Erythroblast (primary cell): ENCODE measurements at places on chromosomes 4 and X.
A peak's percentile ranks its signal among the peaks of the same experiment; 100 is the strongest.

- DNase-seq = no peak
These were observed 48.0 kb upstream of the IGFBP7 start for GRCh38 chr4:57158221-57158620.

DNA sequence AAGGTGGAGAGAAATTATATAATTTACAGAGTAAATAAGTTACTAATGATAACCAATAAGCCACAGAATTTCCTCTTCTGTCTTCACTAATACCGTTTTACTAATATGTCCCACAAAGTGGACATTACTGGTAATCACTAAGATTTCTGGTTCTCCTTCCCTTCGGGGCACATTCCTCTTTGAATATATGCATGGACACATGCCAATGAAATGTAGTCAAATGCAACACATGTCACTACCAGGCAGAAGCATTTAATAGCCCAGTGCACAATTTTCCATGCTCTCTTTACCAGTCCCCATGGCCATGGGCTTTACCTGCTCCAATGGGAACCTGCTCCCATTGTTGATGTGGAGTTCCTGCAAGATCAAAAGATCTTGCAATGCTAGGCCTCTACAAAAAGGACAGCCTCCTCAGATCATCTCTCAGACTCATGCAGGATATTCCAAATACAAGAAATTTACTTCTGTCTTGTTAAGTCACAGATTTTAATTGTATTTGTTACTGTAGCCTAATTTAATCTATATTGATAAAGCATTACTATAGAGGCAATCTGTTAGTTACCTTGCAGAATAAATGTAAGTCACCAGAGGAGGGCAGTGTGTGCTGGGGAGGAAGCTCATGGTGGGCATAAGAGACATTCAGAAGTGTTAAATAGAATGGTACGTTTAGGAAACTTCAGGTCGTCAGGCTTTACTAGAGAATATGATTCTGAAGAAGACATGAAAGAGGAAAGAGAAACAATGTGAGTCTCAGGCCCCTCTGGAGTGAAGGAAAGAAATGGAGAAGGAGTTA, 37.1 kb upstream of the INPP4B start:
- peak; percentile 5 for DNase-seq

DNA sequence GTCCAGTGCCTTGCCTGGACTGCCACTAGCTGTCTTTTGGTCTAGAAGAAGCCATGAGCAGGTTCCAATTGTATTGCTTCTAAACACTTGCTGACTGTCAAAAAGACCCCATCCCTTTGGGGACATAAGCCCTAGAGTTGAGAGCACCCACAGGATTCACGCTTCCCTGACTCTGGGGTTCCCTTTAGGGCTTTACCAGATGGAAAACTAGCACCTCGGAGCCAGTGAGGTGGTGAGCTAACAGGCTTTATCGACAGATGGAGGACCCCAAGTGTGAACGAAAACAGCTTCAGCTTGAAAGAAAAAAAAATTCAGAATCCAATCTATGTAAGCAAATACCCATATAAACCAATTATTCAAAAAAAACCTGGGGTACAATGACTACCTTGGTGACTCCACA, 90.8 kb downstream of the NAA11 start:
- no peak for DNase-seq

DNA sequence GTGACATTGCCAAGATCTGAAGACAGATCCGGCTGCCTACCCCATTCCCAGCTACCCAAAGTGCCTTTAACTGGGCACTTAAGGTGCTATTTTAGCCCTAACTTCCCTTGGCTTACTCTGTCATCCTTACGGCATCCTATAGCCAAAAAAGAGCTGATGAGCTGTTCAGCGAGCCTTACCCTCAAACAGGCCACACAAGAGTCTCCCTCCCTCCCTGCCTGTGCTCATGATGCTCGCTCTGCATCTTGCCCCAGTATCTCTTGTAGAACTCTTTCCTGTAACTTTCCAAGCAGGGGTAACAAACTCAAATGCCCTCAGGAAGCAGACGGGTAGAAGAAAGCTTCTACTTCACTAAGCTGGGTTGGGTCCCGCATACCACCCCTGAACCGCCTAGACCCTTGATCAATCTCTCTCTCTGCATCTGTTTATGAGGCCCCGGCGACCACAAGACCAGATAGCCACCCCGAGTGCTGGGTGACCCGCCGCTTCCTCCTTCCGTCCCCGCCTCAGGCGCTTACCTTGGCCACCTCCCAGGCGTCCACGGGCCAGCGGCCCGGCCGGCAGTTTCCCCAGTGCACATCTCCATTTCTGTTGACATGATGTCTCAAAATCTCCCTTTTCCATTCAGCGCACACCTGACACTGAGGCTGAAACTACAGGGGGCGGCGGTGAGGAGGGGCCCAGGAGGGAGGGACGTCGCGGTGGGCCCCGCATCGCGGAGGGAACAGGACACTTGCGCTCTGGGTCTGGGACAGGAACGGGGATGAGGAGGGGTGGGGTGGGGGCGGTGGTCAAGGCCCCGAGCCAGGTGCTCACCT, 663 bp downstream of the CXorf38 start:
- DNase-seq = peak; percentile 76

GRCh38 chr4:76526585-76526990, 91.6 kb downstream of the SHROOM3 start:
- DNase-seq = no peak

DNA sequence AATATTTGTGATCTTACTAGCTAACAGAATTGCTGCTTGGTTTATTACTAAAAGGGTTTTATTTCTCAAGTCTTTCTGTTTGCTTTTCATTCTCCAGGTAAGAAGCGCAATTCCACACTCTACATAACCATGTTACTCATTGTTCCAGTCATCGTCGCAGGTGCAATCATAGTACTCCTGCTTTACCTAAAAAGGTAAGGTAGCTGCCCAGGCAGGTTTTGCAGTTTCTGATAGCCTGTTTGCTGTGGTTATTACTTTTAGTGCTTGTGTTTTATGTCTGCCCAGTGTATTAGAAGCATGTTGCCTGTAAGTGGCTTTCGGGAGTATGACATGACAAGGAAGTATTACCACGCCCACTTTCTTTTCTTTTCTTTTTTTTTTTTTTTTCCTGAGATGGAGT, 46.4 kb downstream of the IL13RA1 start:
- no peak for DNase-seq

DNA sequence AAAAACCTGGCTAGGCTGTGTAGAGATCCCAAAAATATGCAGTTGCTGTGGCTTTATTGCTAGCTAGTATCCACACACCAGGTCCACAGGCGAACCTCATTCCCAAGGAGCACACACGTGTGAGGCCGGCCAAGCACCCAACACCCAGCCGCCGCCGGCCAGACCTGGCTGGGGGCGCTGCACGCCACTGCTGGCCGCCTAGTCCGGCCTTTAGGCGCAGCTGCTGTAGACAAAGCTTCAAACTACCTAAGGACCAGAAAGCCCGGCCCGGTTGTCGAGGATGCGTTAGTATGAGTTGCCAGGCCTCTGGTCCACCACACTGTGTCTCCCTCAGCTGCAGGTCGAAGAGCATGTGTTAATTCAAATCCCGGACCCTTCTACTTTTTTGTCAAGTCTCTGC, 3.1 kb downstream of the POU3F4 start:
- DNase-seq = no peak

DNA sequence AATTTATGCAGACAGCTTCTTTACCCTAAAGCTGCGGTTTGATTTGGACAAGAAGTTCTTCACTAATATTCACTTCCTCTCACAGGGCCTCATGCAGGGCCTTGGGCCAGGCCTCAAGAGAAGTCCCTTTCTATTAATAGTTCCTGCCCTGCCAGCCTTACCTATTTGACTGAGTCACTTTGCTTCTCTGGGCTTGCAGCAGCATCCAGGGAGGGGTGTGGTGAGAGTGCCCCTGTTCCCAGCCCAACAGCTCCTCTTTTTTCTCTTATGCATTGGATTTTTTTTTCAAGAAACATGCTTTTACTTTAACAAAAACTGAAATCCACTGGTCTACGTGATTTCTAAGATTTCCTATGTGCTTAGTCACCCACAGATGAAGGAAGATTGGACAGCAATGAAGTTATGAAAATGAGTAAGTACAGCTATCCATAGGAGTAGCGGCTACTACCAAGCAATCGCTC, 26.7 kb downstream of the FAM156B start:
- no peak for DNase-seq

- no peak for DNase-seq
These were observed 46.7 kb downstream of the ENPP6 start for GRCh38 chr4:184171011-184171410.

DNA sequence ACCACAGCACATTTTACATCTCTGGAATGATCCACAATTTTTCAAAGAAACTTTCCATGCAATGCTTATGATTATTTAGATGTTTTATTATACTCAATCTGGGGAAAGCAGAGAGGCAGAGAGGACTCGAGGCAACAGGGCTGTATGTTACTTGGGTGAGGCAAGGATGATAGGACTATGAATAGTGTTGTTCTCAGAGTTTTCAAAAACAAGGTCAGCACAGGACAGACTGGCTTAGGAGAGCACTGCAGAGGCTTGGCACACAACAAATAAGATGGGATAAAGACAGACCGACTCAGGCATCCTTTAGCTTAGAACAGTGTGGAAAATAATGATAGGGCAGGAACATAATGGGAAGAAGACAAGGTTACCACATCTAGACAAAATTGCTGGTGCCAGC, 65.4 kb downstream of the TMEM150C start:
- DNase-seq = no peak

- DNase-seq = no peak
These were observed 18.7 kb downstream of the RNF4 start for GRCh38 chr4:2487632-2488031.

- DNase-seq = no peak
These were observed 590.7 kb upstream of the PITX2 start for GRCh38 chr4:111213531-111213930.

DNA sequence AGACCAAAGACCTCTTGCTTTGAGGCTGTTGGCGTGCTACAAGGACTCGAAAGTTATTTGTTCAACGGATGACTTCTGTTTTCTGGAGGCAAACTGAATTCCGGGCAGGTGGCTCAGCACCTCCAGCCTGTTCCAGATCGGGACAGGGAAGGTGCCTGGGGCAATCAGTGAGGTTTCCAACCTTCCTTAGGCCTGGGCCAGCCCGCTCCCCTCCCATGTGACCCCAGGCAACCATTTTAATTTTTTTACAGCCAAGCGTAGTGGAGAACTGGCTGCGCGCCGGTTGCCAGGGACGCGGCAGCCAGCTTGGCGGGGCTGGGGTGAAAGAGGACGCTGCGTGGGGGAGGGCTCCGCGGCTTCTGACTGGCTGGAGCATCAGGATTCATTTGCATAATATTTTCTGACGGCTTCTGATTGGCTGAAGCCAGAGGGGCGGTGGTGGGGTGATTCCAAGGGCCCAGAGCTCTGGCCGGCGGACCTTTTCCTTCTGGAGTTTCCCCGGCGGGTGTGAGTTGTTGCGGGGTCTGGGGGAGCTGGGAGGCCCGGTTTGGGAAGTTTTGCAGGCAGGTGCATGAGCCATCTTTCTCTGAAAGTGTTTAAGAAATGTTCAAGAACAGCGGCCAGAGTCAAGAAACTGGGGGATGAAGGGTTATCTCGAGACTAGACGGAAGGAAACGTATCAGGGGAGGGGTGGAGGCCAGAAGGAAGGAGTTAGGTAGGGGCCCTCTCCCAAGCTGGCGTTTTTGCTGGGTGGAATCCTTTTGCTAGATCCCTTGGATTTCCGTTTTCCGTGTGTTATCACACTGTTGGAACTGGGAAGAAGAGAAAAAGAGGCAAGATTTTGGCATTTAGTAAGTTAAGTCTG, at the start of gene MID1IP1:
MID1IP1 (plus strand) TSS at position 479 of the 865 bp plus-strand sequence. CDS start 3,488 bp downstream, outside the sequence.
- DNase-seq = peak; percentile 94

DNA sequence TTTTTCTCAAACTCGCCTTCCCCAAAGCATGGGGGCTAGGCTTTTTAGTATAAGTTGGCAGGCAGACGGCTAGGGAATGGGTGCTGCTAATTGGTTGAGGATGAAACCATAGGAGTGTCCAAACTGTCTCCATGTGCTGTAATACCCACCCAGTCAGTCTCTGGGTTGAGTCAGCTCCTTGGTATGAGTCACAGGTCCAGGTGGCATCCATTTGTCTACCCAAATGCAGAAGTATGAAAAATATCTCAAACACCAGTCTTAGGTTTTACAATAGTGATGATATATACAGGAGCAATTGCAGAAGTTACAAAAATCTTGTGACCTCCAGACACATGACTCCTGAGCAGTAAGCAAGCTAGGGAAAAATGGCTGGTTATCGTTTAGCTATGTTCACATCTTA, 27.4 kb upstream of the CCSER1 start:
- no peak for DNase-seq

GRCh38 chrX:121581885-121582284, 534.5 kb downstream of the GLUD2 start:
- DNase-seq = no peak

- DNase-seq = no peak
These were observed 14.7 kb downstream of the S100G start for GRCh38 chrX:16664626-16665025.

DNA sequence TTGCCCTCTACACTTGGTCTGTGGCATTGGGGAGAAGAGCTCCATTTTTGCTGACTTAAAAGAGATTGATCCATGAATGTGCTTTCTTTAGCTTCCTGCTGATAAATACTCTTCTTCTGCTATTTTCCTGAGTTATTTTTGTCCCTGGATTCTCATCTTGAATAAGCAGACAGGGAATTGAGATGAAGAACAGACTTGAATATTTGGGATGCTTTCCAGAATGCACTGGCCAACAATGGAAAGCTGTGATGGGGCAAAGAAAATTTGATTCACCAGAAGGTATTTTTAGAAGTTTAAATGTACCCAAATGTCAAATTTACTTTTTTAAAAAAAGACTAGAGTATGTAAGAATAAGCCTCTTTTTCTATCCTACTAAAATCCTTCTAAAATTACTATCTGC, 309.9 kb upstream of the PPP1R2C start:
- no peak for DNase-seq

GRCh38 chrX:74132280-74132679, 171.7 kb upstream of the ZCCHC13 start:
- no peak for DNase-seq

- no peak for DNase-seq
These were observed 167.2 kb upstream of the WDR1 start for GRCh38 chr4:10283761-10284160.

DNA sequence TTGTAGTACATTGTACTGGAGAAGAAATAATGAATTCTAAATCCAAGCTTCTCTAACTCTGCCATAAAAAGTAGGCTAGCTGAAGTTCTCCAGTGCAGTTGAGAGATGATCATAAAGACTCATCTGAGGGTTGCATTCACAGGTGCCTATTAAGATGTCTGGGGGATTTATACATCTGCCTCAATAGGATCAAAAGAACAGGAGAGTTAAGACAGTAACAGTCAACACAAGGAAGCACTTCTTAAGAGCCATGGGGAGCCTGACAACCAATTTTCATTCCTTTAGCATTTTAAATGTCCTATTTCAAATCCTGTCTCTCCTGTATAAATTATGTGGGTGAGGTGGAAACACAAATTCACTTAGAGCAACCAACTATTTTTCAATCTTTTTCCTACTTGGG, 432.4 kb upstream of the NWD2 start:
- no peak for DNase-seq

DNA sequence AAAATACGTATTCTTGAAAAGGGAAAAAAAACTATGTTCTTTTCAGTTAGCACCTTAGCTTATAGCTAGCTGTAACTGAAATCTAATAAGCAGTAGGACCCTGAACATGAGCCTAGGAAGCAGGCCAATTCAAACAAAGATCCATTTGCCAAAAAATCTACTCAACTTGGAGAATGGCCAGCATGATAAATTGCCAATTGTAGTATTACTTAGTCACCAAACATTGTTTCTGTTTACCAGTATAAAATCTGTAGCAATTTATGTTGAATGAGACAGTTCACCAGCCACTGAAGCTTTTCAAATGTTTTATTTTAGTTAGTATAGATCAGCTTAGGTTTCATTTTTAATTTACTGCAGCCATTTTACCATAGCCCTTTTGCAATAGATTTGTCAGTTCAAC, 323.6 kb upstream of the DIPK2B start:
- DNase-seq = no peak
